Right renal cortex interstitium (tissue), 3 donors: ENCODE measurements at places on chromosomes 12 and 14.
A peak's percentile ranks its signal among the peaks of the same experiment; 100 is the strongest.

- DNase-seq, result no peak
These were observed 217.7 kb downstream of the SLC15A4 start for GRCh38 chr12:128606051-128606450.

DNA sequence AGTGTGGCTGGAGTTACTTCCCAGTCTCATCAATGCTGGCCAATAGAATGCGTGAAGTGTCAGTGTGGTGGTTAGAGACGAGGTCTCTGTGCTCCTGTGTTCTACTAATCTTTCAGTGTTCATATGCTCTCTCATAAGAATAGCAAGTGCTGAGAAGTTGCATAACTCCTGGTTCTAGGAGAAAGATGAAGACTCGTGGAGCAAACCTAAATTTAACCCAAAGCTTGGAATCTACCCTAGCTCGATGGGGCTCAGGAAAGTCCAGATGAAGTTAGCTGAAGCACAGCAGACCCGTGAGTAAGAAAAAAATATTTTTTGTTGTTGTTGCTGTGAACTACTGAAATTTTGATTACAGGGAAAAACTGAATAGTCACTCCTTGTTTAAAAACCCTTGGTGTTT lies 412.6 kb downstream of the APAF1 start:
- DNase-seq, result no peak

DNA sequence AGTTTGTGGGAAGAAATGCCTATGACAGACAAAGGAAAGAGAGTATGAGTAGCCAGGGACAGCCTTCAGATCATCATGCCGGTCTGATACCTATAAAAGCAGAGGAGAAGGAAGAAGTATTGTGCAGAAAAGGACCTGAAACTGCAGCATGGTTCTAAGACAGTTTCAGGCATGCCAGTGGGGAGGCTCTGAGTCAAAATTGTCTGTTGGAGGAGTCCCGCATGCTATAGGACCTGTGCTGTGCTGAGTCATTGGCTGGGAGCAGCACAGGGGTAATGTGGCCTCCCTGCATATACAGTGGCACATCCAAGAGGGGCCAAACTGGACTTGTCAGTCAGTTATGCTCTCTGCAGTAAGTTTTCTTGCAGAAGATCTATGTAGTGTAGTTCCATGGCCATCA lies 40.7 kb downstream of the NEUROD4 start:
- DNase-seq, result no peak

- DNase-seq, result no peak
These were observed 134.2 kb downstream of the NTF3 start for GRCh38 chr12:5565933-5566599.

DNA sequence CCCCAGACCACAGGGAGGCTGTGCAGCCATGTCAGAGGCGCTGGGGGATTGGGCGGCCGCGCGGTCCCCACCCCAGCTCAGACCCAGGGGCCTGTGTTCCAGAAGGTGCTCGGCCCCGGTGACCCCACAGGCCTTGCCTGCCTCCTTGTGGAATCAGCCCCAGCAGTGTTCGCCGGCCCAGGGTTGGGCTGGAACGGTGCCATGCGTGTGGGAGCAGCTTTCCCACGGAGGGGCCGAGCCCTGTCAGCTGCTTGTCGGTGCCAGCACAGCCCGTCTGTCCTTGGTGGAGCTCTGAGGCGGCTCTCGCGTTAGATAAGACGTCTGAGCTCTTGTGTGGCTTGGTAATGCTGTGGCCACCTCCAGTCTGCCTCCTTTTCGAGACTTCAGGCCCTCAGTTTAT lies 8.5 kb downstream of the ZFYVE21 start:
- DNase-seq, result no peak

DNA sequence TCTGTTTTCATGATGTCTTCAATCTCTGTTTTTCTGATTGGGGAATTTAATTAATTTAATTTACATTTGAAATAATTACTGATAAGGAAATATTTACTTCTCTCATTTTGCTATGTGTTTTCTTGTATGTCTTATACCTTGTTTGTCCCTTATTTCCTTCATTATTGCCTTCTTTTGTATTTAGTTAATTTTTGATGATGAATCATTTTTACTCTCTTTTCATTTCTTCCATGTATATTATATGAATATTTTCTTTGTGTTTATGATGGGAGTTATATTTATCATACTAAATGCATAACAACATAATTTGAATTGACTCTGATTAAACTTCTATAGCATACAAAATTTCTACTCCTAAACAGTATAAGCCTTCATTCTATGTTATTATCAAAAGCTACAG lies 309.6 kb downstream of the LRFN5 start:
- DNase-seq, result no peak

DNA sequence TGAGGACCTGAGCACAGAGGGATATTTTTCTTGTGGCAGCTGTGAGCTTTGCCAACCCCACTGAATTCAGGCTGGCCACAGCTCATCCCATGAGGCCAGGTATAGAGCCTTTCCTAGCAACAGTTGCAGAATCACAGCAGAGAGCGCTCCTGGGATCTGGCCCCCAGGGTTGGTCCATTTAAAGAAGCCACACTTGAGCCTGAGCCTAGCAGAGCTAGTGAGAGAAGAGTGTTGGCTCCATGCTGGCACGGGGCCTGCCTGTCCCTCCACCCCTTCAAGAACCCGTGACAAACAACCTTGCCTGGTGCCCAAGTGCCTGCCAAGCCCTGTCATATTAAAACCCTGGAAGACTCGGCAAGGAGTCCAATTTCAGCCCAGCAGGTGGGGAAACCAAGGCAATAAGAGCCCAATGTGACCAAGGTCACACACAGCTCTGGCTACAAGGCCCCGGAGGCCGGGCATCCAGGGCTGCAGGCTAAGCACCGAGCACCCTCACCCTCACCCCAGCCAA lies 91.6 kb downstream of the LRRC74A start:
- no peak for DNase-seq

GRCh38 chr12:26636710-26637328 lies 196.2 kb downstream of the ITPR2 start:
- DNase-seq, result no peak

- peak; percentile 27 for DNase-seq
These were observed at the start of gene FLVCR2 for GRCh38 chr14:75578102-75578785. TSS of gene FLVCR2 (plus strand) at chr14:75578620. CDS start at chr14:75578973, 353 bp downstream.

DNA sequence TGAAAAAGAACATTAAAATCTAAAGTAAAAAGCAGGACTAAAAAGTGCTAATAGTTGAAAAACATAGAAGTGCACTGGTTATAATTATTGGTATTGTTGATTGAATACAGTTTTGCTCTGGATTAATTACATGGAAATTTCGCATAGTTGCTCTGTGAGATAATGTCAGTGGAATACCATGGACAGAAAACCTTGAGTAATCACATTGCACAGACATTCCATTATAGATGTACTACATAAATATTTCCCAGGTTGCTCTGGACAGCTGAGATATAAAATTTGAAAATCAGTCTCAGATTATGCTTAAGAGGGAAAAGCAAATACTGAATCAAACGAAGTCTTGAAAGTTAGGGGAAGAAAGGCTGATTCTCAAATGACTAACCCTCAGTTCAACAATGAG lies 439.3 kb upstream of the FLRT2 start:
- DNase-seq, result no peak

- DNase-seq, result no peak
These were observed 174.5 kb upstream of the RBM19 start for GRCh38 chr12:114140576-114140975.

DNA sequence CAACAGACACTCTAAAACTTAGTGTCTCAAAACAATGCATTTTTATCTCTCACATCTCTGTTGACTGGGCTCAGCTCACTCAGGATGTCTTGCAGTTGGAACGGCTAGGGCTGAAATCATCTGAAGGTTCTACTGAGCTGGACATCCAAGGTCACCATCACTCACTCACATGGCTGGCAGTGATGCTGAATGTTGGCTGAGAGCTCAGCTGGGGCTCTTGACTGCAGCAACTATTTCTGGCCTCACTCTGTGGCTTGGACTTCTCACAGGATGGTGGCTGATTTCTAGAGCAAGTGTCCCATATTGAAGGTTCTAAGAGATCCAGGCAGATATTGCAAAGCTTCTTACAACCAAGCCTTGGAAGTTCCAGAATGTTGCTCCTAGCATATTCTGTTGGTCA lies 166.5 kb downstream of the ZFP36L1 start:
- DNase-seq, result no peak

DNA sequence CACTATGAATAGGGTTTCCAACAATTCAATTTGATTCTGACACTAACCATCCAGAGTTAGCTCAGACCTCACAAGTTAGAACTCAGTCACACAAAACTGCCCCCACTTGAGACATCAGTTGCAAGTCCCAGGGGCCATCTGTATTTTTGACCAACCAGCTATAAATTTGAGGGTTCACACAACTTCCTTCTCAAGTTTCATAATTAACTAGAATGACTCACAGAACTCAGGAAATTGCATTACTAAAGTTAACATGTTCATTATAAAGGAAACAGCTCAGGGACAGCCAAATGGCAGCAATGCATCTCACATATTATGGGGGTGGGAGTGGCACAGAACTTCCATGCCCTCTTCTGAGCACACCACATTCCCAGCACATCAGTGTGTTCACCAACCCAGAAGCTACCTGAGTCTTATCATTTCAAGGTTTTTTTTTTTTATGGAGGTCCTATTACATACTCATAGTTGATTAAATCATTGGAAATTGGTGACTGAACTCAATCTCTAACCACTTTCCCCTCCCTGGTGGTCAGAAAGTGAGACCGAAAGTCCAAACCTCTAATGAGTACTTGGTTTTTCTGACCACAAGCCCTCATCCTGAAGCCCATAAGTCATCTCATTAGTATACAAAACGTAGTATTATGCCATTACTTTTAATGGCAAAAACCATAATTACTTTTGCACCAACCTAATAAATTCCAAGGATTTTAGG lies 1721.5 kb upstream of the SEL1L start:
- DNase-seq, result no peak

DNA sequence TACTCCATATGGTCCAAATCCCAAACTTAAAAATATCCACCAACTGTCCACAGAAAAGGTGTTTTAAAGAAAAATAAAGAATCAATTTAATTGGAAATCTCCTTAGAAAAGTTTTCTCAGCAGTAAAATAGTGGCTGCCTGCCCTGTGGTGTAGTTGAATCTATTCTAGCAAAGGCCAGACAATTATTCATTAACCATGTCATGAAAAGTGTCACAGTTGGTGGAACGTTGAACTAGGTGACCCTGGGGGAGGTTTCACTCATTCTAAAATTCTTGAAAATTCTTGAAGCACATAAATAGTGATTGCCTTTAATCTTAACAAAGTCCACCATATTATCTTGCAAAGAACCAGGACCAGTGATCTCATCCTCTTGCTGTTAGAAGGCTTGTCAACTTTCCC lies 78.4 kb upstream of the GZMB start:
- DNase-seq, result no peak

DNA sequence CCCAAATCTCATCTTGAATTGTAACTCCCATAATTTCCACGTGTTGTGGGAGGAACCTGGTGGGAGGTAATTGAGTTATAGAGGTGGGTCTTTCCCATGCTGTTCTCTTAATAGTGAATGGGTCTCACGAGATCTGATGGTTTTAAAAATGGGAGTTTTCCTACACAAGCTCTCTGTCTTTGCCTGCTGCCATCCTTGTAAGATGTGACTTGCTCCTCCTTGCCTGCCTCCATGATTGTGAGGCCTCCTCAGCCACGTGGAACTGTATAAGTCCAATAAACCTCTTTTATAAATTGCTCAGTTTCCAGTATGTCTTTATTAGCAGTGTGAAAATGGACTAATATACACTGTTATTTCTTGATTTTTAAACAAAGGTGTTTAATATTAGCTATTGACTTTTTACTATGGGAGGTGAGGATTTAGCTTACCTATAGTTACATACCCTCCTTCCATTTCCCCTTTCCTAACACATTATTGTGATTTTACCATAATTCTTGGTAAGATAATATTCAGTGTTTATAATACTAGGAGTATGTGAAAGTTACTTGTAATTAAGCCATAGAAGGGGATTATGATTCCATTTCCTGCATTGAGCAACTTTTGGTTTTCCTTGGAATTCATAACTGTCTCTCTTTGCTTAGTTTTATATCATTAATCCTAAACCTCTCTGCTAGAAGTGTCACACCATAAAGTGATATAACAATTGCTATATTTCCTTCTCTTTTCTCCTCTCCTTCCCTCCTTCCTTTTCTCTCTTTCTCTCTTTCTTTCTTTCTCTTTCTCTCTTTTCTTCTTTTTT lies 151.0 kb upstream of the KRAS start:
- DNase-seq, result no peak

DNA sequence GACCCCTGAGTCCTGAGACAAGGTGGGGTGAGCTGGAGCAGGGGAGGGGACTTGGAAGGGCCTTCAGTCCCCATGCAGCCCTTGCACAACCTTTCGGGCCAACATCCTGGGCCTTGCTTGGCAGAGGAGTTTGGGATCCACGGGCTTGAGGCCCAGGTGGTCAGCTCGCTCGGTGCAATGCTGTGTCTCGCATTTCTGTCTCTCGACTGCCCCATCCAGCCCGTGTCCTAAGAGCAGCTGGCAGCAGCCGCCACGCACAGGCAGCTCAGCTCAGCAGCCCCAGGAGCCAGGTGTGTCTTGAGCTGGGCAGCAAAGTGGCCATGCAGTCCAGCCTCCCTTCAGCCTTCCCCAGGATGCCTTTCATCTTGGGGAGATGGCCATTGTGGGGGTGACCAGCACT lies 10.8 kb downstream of the PACS2 start:
- DNase-seq, result no peak

DNA sequence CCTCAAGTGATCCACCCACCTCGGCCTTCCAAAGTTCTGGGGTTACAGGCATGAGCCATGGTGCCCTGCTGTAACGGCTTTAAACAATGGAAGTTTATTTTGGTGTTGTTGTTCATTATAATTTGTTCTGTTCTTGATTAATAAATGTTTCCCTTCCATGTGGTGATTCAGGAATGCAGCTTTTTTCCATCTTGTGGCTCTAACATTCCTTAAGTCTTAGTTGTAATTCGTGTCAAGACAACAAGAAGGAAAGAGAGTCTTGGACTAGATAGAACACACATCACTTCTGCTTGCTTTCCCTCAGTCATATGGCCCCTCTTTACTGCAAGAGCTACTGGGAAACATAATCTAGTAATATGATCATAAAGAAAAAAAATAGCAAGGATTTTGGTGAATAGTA lies 211.6 kb downstream of the SLC6A15 start:
- no peak for DNase-seq

DNA sequence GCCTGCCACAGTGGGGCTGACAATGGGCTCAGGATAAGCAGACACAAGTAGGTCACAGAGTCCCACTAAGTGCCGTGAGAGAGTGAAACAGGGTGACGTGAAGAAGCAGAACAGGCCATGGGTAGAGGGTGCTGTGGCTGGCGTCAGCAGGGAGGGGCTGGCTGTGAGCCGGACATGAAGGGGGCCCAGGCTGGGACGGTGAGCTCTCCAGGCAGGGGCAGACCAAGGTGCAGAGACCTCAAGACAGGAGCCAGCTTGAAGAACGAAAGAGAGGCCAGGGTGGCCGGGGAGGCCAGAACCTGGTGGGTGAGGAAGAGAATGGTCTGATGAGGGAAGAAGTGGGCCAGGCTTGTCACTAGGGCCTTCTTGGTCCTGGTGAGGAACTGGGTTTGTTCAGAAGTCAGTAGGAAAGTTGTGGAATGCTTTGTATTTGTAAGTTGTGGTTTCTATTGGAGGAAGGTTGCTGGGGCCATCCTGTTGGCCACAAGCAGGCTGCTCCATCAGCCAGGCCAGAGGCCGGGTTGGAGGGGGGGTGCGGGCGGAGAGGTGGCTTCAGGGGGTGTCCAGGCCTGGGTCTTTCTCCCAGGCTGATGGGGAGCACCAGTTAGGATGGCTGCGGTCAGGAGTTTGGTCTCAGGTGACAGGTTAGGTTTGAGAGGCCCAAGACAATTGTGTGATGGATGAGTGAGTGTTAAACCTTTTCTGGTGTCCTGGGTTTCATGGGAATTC lies 21.4 kb upstream of the MLXIP start:
- no peak for DNase-seq

- DNase-seq, result no peak
These were observed 49.8 kb upstream of the PARP11 start for GRCh38 chr12:3923021-3923420.
